Adipocyte (in vitro differentiated cells): ENCODE measurements at places on chromosomes 5 and 9.
A peak's percentile ranks its signal among the peaks of the same experiment; 100 is the strongest.

DNA sequence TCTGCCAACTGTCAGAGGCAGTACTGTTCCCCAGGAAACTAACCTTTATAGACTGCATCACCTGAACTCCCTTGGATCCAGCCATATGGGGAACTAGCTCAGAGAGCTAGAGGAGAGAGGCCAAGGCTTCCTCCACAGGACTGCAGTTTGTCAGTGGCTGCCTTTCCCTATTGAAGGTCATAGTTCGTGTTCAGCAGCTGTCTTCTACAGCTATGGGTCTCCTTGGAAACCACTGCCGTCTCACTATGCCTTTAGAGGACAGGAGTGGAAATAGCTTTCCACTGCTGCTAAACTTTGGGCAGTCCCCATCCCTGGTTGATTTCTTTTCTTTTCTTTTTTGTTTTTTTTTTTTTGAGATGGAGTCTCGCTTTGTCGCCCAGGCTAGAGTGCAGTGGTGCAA lies 4.4 kb upstream of the SLIT3 start:
- no peak for DNase-seq

DNA sequence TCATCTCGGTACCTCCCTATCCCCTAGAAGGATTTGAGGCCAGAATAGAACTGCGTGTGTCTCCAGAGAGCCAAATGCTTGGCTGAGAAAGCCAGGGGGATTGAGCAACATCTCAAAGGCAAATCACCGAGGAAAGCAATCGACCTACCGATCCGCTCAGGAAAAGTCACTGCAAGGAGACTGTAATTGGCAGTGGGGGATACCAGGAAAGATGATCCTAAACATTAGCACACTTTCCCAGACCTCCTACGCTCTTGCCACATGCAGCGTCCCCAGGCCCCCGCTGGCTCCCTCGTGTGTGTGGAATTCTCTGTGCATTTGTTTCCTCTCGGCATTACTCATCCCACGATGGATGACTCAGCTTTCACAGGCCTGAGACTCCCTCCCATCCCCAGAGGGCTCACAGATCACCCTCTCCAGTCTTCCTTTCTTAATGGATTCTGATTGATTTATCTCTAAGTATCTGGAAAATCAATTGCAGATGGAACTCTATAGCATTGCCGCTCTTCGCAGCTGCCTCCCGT lies 82.2 kb upstream of the ICE1 start:
- DNase-seq: peak; percentile 66

GRCh38 chr9:105396441-105396840 lies 51.4 kb upstream of the FSD1L start:
- no peak for DNase-seq

GRCh38 chr9:128607642-128608350 lies 48.9 kb downstream of the DYNC2I2 start:
- DNase-seq: peak; percentile 7

DNA sequence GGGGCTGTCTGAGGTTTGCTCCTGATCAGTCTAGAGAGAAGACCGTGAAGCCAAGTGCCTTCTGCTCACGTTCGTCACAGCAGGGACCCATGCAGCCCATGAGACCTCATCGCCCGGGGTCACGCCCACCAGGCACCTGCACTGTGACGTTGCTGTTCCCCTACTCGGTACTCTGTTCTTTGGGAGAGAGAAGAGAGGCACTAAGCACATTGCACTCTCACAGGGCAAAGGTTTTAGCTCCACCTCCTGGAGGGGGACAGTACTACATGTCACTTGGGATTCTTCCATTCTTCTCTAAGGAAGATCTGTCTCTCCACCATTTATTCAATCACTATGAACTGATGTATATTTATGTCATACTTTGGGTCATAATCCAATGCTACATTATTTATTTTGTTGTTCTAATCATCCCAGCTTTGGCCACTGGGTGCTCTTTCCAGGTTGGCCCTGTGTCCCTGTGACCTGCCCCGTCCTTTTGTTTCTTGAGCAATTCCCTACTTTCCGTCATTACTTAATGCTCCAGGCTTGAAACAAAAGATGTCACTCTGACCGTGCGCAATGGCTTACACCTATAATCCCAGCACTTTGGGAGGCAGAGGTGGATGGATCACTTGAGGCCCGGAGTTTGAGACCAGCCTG lies 31.4 kb upstream of the BRD3 start:
- DNase-seq: peak; percentile 18

DNA sequence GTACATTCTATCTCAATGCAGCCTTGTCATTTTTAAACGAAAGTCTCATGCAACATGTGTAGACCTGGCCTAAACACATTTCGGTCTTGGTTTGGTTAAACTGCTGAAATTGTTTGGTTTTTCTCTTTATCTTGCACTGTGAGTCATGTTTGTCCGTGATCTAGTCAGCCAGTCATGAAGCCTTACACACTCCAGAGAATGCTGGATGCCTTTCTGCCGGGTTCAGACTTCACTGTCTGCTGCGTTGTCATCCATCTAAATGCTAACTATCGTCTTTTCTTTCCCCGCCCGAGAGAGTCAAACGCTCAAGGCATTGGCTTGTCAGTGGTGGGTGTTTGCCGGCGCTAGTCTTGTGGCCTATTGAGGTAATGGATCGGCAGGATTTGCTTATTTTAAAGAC lies 1194.6 kb upstream of the WWC1 start:
- no peak for DNase-seq

DNA sequence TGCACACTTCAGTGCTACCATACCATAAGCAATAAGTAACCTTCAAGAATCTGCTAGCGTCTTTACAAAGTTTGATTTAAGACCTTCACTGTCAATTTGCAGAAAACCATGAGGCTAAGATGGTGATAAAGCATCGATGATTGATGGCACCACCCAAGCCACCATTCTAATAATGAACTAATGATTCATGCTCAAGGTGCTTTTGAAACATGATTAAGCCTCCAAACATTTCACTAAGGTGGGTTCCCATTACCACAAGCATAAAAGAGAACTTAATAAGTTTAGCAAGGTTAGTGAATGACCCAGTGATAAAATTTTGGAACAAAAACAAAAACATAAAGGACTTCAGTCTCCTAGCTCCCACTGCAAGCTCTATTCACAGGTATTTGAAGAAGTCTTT lies 214.7 kb downstream of the FBXL17 start:
- no peak for DNase-seq

DNA sequence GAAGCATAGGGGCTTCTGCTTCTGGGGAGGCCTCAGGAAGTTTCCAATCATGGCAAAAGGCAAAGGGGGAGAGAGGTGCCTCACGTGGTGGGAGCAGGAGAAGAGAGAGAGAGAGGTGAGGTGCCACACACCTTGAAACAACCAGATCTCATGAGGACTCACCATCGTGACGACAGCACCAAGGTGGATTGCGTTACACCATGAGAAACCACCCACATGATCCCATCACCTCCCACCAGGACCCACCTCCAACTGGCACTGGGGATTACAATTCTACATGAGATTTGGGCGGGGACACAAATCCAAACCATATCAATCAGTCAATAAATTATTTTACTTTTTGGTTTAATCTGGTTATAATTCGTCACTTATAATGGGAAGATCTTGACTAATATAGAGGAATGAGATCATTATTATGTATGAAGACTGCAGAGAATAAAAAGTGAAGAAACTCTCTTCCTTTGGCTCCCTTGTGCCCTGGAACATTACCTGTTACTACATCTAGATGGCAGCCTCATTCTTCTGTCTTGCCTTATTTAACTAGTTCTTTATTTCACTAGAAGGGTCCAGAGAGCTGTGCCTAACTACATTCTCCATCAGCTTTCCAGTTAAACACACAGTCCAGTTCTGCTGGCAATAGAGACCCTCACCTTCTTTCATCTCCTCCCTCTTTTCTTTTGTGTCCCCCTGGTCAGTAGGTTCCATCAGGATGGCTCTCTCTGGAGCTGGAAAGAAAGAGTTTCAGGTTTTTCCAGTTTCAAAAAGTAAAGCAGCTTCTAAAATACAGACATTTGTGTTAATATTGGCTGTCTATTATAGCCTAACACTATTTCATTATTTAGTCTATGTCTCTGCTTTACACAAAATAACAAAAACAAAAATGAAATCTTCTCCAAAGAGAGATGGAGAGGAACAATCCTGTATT lies 21.7 kb upstream of the SPINK7 start:
- peak; percentile 48 for DNase-seq

GRCh38 chr5:135569755-135570452 lies 8.9 kb downstream of the CXCL14 start:
- DNase-seq: peak; percentile 32

DNA sequence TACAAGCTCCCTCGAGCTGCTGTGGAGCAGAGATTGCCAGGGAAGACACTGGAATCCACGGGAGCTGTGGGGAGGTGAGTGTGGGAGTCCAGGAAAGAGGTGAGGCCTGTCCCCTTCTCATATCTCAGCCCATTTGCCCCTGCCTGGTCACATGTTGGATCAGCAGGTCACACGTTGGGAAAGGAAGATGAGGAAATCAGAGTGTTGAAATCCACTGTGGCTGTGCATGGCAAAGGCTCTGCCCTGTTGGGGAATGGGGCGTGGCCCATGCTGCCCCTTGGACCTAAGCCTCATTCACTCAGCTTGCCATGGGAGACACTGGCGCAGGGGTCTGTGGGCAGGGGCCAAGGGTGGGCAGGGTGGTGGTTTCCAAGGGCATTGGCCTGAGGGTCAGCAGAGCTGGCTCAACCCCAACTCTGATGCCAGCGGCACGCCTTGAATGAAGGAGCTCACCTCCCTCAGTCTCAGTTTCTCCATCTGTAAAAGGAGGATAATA lies 85.4 kb upstream of the CPEB4 start:
- DNase-seq: peak; percentile 72

- peak; percentile 29 for DNase-seq
These were observed 61.8 kb downstream of the ABCA1 start for GRCh38 chr9:104866191-104866590.

GRCh38 chr9:77183581-77183980 lies 6.2 kb downstream of the VPS13A start:
- no peak for DNase-seq

DNA sequence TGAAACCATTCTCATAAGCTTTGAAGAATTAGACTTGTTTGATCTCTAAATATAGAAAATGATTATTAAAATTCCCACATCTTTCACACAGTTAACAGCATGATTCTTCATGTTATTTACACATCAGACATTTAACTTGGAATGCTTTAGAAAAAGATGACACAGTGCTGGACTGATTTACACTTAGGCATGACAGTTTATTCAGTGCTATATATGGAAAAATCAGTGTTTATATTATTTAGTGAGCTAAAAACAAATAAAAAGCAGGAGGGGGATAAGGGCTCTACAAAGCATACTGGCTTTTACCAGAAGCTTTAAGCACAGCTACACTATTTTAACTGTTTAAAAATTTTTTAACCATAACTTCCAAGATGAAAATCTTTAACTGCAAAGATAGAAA lies 30.0 kb downstream of the CDC37L1 start:
- DNase-seq: no peak

GRCh38 chr9:94611638-94612068 lies 18.0 kb upstream of the FBP2 start:
- no peak for DNase-seq
